ENCODE measurements at places on chromosomes 2 and 18.
A peak's percentile ranks its signal among the peaks of the same experiment; 100 is the strongest.

DNA sequence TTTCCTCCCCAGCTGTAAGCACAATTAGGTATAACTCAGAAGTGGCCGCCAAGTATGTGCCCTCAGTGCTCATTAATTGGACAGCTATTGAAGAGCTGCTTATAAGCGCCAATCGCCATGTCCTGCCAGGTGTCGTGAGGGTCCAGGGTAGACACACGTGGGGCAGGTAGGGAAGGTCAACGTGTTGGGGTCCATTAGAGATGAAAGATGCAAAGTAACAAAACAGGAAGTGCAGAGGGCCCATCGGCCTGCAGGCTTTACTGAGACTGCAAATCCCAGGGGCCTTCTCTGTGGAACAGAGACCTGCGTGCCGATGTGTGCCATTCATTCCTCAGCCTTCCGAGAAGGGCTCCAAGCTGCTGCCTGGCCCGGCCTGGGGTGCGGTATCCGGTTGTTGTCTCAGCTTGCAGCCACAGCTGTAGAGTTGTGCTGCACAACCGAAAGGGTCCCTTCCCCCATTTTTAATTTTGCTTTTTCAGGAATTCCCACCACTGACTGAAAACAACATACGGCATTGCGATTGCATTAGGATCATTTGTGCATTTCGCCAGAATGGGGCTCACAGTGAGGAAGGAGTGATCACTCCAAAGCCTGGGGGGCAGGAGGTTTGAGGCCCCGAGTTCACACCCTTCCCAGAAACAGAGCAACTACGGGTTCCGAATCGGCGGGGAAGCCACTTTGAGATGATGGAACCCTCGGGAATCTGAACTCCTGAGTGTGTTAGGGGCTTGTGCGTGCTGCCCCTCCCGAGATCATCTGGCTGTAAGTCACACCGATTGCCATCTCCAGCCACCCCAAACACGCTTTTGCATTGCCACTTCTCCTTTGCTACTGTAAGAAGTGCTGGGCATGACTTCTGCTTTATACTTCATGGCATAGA lies 94.3 kb downstream of the TSHZ1 start:
- no peak for DNase-seq
- H3K4me3 ChIP-seq = no peak overlapping the region
- H3K4me1 ChIP-seq = no peaks in the 10 kb centered on the region
- no peak overlapping the region for H3K27ac ChIP-seq
- H3K36me3 ChIP-seq = no peaks in the 10 kb centered on the region
- no peaks in the 10 kb centered on the region for H3K27me3 ChIP-seq

- no peak for DNase-seq
- no peaks in the 10 kb centered on the region for H3K27me3 ChIP-seq
- peaks cover 7% of the 10 kb centered on the region for H3K36me3 ChIP-seq
- H3K4me1 ChIP-seq = no peaks in the 10 kb centered on the region
- H3K4me3 ChIP-seq = no peak overlapping the region
Observed at GRCh38 chr18:7940971-7941370, 373.9 kb downstream of the PTPRM start.

- no peaks in the 10 kb centered on the region for H3K4me1 ChIP-seq
- no peak overlapping the region for H3K27ac ChIP-seq
- no peak for DNase-seq
Observed at GRCh38 chr2:60957643-60958042, 59.9 kb upstream of the PEX13 start.

DNA sequence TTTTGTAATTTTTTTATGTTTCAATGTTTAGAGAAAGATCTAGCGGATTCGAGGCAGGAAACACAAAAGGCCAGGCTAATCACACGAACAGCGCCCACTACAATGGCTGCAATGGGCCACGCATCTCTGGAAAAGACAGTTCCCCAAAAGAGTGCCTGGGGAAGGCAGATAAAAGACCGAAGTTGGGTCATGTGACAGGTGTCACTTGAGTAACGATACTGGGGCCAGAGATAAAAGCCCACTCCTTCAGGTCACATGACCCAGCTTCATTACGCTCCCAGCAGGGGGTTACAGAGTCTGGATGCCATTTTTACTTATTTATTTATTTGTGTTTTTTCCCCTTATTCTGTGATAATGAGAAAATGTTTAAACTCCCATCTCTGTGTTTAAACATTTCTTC lies 95.4 kb downstream of the CDK15 start:
- no peak for DNase-seq
- H3K36me3 ChIP-seq = no peaks in the 10 kb centered on the region
- no peak overlapping the region for H3K27ac ChIP-seq

- H3K36me3 ChIP-seq = no peaks in the 10 kb centered on the region
- no peak for DNase-seq
- H3K4me1 ChIP-seq = no peaks in the 10 kb centered on the region
- no peaks in the 10 kb centered on the region for H3K27me3 ChIP-seq
Observed at GRCh38 chr18:40371673-40372072, 1583.4 kb upstream of the PIK3C3 start.

- H3K27ac ChIP-seq = no peak overlapping the region
- no peaks in the 10 kb centered on the region for H3K4me1 ChIP-seq
- H3K4me3 ChIP-seq = no peak overlapping the region
- DNase-seq = no peak
- no peaks in the 10 kb centered on the region for H3K27me3 ChIP-seq
- no peaks in the 10 kb centered on the region for H3K36me3 ChIP-seq
Observed at GRCh38 chr18:75775121-75775520, 347.6 kb upstream of the SMIM21 start.

- no peak for DNase-seq
- peaks cover 83% of the 10 kb centered on the region for H3K36me3 ChIP-seq
- H3K4me3 ChIP-seq = no peak overlapping the region
- no peaks in the 10 kb centered on the region for H3K27me3 ChIP-seq
Observed at GRCh38 chr2:229783108-229783721, 68.9 kb upstream of the DNER start.

- H3K27me3 ChIP-seq = no peaks in the 10 kb centered on the region
- no peaks in the 10 kb centered on the region for H3K36me3 ChIP-seq
- no peak overlapping the region for H3K4me3 ChIP-seq
- DNase-seq = no peak
- no peaks in the 10 kb centered on the region for H3K4me1 ChIP-seq
- no peak overlapping the region for H3K27ac ChIP-seq
Observed at GRCh38 chr2:79782576-79783452, 270.0 kb downstream of the CTNNA2 start.

DNA sequence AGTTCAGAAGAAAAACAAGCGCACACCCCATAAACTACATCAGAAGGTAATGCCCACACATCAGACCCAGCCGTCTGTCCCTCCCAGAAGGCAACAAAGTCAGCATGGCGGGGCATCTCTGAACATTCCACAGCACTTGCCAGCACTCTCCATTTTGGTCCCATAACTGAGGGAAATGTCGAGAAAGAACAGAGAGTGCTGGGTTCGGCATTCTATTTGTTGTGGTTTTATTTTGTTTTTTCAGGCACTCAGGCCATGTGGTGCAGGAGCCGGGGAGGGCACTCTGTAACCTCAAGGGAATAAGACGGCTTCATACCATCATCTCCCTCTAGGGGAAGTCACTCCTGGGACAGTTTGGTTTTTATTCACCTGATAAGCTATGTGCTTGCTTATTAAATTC lies 156.0 kb downstream of the SEPTIN10 start:
- no peaks in the 10 kb centered on the region for H3K27me3 ChIP-seq
- no peak for DNase-seq
- H3K36me3 ChIP-seq = no peaks in the 10 kb centered on the region
- H3K4me1 ChIP-seq = no peaks in the 10 kb centered on the region

DNA sequence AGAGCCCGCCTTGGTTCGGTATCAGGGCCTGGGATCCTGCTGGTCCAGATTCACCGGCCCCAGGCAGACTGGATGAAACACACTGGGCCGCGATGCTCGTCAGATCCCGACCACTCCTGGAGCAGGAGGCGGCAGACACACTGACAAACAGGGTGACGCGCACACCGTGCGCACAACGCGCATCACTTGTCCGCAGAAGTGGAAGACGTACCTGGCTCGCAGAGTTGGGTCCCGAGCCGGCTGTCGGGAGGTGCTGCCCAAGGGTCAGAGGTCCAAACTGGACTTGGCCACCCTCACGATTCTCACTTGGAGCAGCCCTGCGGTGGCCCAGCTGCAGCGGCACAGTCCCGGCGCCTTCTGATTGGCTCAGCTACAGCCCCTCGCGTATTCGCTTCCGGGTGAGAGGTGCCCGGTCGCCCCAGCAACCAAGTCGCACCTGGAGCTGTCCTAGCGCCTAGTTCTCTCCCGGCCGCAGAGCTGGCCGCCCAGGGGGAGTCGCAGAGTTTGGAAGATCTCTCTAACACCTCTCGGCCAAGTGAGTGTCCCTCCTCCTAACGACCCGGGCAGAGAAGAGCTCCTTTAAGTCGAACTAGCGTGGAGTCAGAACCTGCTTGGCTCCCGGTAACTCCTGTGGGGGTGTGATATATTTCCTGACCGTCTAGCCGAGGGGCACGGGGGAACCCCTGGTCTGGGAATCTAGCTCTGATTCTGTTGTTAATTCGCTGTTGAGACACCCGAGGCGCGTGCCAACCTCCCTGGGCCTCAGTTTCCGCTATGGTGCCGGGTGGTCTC lies at the start of the genes DHX57 and MORN2:
DHX57 (minus strand) TSS at position 359 of the 792 bp plus-strand sequence. CDS start 7,529 bp downstream, outside the sequence.
MORN2 (plus strand) TSS at position 401 of the 792 bp plus-strand sequence.
- H3K4me3 ChIP-seq = peak within 1 kb of the TSS; percentile 59
- peaks cover 6% of the 10 kb centered on the region for H3K36me3 ChIP-seq
- H3K27me3 ChIP-seq = no peaks in the 10 kb centered on the region
- peak; percentile 89 for DNase-seq
- no peaks in the 10 kb centered on the region for H3K4me1 ChIP-seq

GRCh38 chr18:79872527-79873444 lies 75.0 kb downstream of the KCNG2 start:
- H3K27ac ChIP-seq = no peak overlapping the region
- H3K36me3 ChIP-seq = no peaks in the 10 kb centered on the region
- H3K4me1 ChIP-seq = no peaks in the 10 kb centered on the region
- peaks cover 18% of the 10 kb centered on the region for H3K27me3 ChIP-seq
- no peak for DNase-seq
- no peak overlapping the region for H3K4me3 ChIP-seq

DNA sequence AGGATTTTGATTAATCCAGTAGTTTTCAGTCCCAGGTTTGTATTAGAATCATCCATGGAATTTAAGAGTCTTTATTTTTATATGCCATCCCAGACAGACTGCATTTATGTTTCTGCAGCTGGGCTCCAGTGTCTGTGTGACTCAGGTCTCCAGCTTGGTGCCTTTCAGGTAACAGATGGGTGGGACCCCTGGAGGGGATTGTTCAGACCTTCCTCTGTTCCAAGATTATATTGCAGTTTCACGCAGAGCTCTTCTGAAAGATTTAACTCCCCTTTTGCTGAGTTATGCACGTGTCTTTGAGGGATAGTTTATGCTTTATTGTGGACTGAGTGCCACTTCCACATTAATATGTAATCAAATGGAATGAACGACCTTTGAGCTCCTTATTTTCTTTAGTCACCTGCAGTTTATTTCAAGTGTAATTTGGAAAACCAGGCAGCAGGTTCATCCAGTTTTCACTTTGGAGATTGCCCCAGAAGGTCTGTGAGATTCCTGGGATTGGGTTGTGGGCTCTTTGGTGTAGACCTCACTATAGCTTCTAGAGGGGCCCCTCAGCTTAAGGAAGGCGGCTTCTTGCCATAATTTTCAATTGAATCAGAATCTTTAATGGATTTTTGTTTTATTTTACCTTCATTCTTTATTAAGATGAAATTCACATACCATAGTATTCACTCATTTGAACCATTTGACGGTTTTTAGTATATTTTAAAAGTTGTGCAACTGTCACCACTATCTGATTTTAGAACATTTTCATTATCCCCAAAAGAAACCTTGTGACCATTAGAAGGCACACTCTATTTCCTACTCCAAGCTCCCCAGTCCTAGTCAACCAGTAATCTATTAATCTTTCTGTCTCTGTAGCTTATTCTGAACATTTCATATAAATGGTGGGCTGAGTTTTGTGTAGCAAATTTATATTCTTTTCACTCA lies 135.0 kb downstream of the WDSUB1 start:
- no peak for DNase-seq
- no peaks in the 10 kb centered on the region for H3K27me3 ChIP-seq
- peaks cover 68% of the 10 kb centered on the region for H3K4me1 ChIP-seq
- no peak overlapping the region for H3K27ac ChIP-seq
- H3K4me3 ChIP-seq = no peak overlapping the region

GRCh38 chr2:224517963-224518362 lies 67.2 kb downstream of the CUL3 start:
- H3K27me3 ChIP-seq = no peaks in the 10 kb centered on the region
- H3K4me1 ChIP-seq = peaks cover 11% of the 10 kb centered on the region

DNA sequence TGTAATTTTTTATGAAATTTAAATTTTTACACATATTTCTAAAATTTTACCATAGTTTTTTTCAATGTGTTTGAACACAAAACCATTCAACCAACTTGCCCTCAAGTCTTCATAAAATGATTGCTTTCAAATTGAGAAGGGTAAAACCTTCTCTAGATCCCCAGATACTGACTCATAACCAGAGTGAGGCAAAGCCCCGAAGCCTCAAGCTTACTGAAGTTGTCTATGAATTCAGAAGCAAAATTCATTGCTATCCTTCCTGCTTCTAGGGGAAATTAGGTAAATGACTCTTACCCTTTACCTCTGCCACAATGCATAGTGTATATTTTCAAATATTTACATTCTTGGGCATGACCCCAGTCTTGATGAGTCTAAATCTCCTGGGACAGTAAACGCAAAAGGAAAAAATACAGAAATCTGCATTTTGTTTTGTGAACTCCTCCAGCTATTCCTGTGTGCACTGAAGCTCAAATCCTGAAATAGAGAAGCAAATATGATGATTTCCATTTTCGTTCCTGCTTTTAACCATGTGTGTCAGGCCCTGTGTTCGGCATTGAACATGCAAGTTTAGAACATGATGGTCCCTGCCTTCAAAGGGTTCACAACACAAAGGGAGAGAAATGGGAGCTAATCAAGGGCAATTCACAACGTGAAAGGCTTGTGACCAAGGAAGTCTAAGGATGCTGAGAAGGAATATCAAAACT lies 246.3 kb downstream of the SUCLG1 start:
- no peak overlapping the region for H3K27ac ChIP-seq
- DNase-seq = no peak
- H3K36me3 ChIP-seq = no peaks in the 10 kb centered on the region
- no peaks in the 10 kb centered on the region for H3K27me3 ChIP-seq

DNA sequence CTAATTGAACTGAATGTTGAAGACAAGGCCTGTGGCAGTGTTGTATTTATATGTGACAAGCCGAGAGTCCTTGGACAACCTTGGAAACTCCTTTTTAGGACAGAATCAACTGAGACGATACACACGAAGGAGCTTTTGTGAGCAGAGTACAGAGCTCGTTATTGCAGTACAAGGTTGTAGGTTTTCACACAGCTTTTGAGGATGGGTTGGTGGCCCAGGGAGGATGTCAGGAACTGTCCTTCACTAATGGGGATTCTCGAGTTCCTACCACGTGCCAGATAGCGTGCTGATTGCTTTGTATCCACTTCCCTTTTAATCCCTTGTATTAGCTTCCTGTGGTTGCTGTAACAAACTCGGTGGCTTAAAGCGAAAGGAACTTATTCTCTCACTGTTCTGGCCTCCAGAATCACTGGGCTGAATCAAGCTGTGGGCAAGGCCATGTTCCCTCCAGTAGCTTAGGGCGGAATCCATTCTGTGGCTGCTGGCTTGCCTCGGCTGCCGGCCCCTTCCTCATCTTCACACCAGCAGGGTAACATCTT lies 20.2 kb downstream of the INPP4A start:
- H3K4me3 ChIP-seq = no peak overlapping the region
- peak overlapping the region; percentile 72 for H3K27ac ChIP-seq
- no peaks in the 10 kb centered on the region for H3K27me3 ChIP-seq

Measured in heart left ventricle (tissue), 16 donors.